Aorta (tissue), 5 donors: ENCODE measurements at places on chromosomes 1 and 21. TPM values are rescaled to one million over a fixed set of nuclear protein-coding genes. Genes with fewer than 3 reads are reported as not detected.

MFSD2A gene
- total RNA-seq: 1.3 TPM

FAM163A gene
- total RNA-seq: not detected

GRCh38 chr1:16075337-16076030 is 2.0 kb upstream of the FAM131C start:
- no peak overlapping the region for H3K4me3 ChIP-seq
- peak; percentile 93 for DNase-seq
- no peaks in the 10 kb centered on the region for H3K4me1 ChIP-seq

DNA sequence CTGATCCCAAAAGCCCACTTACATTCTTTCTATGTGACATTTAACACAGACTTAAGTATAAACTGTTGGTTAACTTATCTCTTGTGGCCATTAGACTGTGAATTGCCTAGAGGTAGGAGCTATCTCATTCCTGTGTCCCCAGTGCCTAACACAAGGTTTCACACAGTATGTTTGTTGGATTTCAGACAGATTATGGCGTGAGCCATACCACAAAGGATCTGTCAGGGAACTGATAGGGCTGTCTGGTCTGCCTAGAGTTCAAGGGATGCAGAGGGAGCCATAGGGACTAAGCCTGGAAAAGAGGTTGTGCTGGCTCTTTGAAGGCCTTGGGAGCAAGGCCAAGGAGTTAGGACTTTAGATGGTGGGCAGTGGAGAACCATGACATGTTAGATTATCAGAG is 40.0 kb downstream of the MEF2D start:
- no peak overlapping the region for H3K27ac ChIP-seq
- H3K4me1 ChIP-seq: no peaks in the 10 kb centered on the region
- no peaks in the 10 kb centered on the region for H3K36me3 ChIP-seq
- no peaks in the 10 kb centered on the region for H3K27me3 ChIP-seq
